ENCODE measurements at places on chromosomes 13 and 19.

DNA sequence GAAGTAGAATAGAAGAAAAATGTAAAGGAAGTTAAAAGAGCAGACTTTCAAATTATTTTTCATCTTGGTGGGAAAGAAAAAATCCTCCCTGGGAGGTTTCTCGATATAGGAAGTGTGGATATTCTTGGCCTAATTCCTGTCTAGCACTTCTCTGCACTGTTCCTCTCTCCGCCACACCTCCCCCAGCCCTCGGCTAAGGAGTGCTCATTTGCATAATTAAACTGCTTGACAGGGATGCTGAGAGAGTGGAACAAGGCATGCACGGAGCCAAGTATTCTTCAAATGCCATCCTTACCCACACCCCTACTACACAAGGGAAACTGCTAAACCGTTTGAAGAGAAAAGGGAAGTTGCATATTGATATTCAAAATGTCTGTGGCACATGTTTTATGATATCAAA is 511.0 kb upstream of the HTR2A start:
- no peak for DNase-seq

DNA sequence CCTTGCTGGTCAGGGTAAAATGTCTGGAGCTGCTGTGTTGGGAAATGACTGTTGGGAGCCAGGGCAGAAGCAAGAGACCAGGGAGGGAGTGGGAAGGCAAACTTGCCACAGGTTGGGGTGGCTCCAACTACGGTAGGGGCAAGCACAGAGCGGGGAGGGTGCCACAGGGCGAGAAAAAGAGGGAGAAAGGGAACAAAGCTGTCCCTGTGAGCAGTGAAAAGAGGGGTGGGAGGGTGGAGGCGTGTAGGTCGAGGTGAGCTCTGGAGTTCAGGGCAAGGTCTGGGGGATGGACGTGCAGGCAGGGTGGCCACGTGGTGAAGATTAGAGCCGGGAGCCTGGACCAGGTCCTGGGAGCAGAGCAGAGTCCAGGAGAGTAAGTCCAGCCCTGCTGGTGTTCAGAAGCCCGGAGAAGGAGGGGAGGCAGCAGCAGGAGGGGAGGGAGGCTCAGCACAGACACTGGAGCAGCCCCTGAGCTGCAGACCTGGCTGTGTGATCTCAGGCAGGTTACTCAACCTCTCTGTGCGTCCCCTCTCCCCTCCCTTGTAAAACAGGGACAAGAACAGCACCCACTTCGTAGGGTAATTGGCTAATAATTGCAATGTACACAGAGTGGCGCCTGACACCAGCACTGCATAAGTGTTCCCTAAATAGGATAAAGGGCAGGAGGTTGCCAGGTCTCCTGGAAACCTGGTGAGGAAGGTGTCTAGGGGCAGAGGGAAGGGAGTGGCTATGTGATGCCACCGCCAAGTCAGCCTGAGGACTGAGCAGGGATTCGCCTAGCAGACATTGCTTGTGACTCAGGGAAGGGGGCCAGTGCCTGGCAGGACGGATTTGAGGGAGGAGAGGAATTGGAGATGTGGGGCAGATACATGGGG is 3.2 kb upstream of the POLR2E start:
- DNase-seq: no peak

DNA sequence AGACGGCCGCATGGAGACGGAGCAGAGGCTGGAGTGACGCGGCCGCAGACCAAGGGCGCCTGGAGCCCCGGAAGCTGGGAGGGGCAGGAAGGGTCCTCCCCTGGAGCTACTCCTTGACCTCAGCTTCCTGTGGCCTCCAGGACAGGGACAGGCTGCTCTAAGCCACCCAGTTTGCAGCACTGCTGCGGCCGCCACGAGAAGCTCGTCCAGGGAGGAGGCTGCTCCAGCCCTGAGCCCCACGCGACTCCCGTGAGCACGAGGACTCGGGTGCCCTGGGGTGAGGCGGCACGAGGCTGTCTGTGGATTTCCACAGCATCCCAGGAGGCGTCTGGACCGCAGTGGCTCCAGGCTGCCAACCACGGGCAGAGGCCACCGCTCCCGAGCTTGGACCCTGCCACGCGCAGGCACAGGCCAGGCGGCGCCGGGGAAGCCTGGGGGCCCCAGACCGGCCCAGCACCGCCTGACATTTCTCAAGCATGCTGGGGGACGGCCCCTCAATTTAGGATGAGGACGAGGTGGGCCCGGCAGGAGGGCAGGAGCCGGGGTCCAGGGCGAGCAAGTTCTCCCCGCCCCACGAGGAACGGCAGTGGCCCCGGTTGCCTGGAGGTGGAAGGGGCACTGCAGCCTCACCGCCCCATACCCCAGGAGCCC is 10.7 kb downstream of the SBNO2 start:
- no peak for DNase-seq

DNA sequence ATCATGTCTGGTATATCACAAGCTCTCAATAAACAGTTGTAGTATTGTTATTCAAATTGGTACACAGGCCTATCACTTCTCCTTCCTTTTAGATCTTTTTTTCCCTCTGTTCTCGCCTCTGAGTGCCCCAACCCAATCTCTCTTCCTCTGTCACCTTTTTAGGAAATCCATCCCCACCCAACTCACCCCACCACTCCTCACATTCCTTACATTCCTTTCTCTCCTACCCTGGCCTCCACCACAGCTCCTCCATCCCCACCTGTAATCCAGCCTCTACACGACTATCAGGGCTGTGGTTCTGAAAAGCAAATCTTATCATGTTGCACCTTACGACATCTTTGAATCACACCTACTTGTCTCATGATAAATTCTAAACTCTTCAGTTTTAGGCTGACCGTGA is 545.4 kb upstream of the GPC6 start:
- no peak for DNase-seq

GRCh38 chr19:51531349-51532315 is at the start of gene SIGLEC6:
SIGLEC6 (minus strand) TSS chr19:51531670; CDS start chr19:51531648, 22 bp downstream.
- DNase-seq: no peak

- DNase-seq: peak; percentile 49
Observed at GRCh38 chr19:35144600-35145436, 1.8 kb downstream of the FXYD7 start.

- no peak for DNase-seq
Observed at GRCh38 chr19:47272448-47273312, 2.0 kb upstream of the INAFM1 start.

- DNase-seq: no peak
Observed at GRCh38 chr13:36154567-36155291, 23.5 kb upstream of the DCLK1 start.

- DNase-seq: no peak
Observed at GRCh38 chr13:71144883-71145282, 722.1 kb downstream of the DACH1 start.

GRCh38 chr19:13104360-13104847 is 1.7 kb upstream of the LYL1 start:
- DNase-seq: no peak

- DNase-seq: no peak
Observed at GRCh38 chr19:6421075-6422014, 3.3 kb downstream of the KHSRP start.

- no peak for DNase-seq
Observed at GRCh38 chr13:74084375-74084935, 49.7 kb downstream of the KLF12 start.

DNA sequence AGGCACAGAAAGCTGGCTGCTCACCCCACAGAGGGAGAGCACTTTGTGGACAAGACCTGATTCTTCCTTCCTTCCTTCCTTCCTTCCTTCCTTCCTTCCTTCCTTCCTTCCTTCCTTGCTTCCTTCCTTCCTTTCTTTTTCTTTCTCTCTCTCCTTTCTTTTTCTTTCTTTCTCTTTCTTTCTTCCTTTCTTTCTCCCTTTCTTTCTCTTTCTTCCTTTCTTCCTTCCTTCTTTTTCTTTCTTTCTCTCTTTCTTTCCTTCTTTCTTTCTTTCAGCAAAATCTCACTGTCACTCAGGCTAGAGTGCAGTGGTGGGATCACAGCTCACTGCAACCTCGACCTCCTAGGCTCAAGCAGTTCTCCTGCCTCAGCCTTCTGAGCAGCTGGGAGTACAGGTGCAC is 263.9 kb downstream of the UQCRFS1 start:
- DNase-seq: no peak

- no peak for DNase-seq
Observed at GRCh38 chr13:110648848-110649421, 33.6 kb downstream of the NAXD start.

GRCh38 chr13:102571075-102571474 is 25.7 kb upstream of the TPP2 start:
- DNase-seq: no peak

- DNase-seq: no peak
Observed at GRCh38 chr13:109254274-109254673, 532.1 kb downstream of the IRS2 start.

- DNase-seq: no peak
Observed at GRCh38 chr19:11108746-11109145, 19.5 kb downstream of the LDLR start.

DNA sequence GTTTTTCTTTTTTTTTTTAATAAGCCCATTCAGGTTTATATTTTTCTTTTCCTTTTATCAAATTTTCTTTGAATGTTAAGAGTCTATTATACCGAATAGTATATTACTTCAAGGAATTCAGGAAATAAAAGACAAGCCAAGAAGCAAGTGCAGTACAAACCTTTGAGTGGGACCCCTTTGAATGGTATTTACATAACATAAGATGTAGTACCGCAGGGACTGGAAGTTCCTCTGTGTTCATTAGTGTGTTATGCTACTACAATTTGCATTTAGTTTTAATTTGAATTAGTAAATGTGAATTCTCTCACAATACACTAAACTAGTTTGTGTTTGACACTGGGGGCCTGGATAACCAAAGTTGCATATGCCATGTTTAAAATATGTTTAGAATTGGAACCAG is 339.5 kb downstream of the DCT start:
- DNase-seq: no peak

DNA sequence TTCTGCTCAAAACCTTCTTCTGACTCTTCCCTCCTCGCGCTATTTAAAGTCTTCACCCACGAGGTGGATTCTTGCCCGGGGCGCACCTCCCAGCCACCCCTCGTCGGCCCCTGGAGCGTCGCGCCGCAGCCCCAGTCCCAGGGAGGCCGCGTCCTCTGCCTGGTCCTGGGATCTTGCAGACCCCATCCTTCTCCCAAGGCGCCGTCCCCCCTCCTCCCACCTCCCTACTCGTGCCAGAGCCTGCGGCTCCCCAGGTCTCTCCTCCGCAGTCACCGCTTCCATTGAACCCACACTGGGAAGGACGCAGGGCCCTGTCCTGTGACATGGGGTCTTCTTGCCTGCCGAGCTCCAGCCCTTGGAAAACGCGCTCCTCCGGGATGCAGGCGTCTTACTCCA is 486 bp downstream of the ZNF808 start:
- no peak for DNase-seq

DNA sequence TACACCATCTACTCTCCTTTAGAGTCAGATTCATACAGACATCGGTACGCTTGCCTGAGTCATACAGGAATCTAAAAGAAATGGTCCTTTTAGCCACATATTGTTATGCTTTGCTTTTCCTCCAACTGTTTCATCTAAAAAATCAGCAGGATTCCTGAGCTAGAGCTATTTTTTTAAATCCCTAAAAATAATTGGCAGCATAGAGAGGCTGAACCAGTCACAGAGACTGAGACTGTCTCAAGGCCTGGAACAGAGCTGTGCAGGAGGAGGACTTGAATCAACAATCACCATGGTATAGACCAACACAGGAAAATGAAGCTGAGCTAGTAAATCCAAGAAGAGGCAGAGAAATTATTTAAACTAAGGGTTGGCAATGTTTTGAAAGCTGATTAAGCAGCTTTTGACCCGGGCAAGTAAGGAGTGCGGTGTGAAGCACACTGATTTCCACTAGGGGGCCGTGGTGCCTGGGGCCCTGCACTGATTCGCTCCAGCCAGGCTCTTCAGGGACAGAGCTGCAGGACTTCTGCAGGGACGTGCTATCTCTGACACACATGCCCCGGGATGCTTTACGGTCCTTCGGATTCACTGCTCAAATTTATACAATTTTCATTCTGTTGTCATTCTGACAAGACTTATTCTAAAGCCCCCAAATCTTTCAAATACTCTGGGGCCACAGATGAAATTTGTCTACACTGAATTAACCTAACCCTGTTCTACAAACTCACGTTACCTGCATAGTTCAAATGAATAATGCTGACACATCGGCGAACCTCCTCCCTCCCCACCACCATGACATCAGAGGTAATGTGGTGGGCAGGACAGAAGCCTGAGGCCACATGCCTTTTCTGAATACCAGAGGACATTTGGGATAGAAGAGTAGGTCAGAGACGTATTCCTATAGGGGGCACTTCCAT is 87.6 kb upstream of the SLC15A1 start:
- DNase-seq: no peak

- no peak for DNase-seq
Observed at GRCh38 chr13:98822225-98822606, 69.7 kb upstream of the SLC15A1 start.

DNA sequence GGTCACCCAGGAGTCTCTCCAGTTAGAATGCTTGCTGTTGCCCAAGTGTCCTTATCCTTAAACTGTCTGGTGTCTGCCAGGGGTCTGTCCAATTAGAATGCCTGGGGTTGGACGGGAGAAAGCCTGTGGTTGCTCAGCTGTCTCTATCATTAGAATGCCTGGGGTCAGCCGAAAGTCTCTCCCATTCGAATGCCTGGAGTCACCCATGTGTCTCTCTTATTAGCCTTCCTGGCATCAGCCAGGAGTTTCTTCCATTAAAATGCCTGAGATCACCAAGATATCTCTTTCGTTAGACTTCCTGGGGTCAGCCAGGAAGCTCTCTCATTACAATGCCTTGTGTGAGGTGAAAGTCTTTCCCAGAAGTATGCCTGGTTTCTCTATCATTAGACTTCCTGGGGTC is 1521.0 kb downstream of the UQCRFS1 start:
- DNase-seq: no peak

GRCh38 chr19:3514930-3515329 is 8.8 kb downstream of the FZR1 start:
- DNase-seq: no peak

DNA sequence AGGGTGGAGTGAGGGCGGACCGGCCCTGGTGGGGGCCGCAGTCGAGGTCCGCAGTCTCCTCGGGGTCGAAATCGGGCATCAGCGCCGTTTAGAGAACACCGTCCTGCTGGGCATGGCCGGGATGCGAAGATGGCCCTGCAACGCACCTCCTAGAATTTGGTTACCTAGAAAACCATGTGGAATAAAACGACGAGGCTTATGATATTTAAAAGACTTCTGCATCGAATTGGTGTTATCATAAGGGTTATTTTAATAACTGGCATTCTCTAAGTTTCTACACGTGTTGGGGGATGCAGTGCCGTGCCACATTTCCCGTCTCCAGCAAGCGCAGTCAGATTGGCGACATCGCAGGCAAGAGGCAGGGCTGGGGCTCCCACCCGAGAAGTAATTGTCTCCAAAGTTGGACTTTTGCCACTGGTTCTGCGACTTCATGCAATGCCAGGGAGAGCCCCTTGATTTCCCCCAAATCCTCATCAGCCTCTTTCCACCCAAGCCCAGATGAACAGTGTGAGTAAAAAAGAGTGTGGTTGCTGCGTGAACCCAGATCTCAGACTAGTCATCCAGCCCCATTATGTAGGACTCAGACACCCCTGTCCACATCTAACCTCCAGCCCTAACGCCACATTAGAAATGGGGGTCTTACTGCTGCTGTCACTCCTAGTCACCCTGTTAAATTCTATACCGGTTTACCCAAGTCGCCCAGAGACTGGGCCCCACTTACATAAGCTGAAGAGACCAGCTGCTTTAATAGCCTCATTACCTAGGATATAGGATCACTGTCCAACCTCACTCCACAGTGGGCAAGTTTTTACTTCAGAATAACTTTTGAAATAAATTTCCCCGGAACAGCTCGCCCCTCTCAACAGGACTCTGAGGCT is 571 bp upstream of the DHRS12 start:
- DNase-seq: no peak

All from HS-27A (cell line).